ENCODE measurements at places on chromosomes 1 and 21.

DNA sequence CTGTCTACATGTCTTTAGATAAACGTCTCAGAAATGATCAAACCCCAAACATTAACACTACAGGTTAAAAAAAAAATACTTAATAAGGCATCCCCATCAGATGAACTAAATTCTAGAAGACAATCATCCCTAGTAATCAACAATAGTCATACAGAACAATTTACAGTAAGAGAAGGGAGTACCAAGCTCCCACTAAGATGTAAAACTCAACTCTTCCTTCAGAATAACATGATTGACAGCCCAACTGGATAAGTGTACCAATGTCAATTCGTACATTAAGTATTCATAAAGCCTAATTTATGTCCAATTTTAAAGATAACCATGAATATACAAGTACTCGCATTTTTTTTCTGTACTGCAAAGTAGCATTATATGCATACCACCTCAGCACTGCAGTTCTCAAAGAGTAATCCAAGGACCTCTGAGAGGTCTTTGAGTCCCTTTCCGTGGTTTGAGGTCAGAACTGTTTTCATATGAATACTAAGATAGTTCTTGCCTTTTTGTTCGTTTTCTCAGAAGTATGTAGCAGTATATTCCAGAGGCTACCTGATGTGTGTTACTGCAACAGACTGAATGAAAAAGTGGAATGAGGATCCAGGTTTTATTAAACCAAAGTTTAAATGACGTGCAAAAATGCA, 6.6 kb downstream of the SCAF4 start:
- no peak for DNase-seq

DNA sequence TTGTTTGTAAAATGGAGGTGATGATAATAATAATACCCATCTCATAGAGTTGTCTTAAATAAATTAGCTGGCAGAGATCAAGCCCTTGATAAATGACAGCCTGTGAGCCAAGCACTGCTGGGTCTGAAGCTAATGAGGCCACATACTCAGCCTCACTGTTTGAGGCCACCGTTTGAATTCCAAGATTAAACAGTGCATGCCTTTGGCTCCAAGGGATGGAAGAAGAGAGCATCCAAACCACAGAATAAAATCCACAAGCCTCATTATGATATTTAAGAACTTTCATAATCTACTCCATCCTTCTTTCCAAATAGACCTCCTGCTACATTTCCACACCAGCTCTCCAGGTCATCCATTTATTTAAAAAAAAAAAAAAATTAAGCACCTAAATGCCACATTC, 29.0 kb downstream of the TGFBR3 start:
- no peak for DNase-seq

DNA sequence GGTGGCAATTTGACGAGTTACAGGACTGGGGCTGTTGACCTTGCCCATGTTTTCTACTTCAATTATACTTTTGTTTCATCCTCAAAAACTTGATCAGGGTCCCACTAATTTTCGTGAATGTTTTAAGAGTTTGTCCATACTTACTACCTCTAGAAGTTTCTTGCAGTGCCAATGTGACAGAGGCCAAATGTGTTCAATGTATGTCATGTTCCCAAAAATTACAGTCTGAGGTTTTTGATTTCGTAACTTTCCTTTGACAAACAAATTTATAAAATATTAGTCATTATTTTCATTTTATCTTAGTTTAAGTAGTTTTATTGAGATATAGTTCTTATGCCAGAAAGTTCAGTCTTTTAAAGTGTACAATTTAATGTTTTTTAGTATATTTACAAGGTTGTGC, 15.3 kb downstream of the VPS13D start:
- no peak for DNase-seq

GRCh38 chr1:178885869-178886268, 15.0 kb upstream of the ANGPTL1 start:
- no peak for DNase-seq

DNA sequence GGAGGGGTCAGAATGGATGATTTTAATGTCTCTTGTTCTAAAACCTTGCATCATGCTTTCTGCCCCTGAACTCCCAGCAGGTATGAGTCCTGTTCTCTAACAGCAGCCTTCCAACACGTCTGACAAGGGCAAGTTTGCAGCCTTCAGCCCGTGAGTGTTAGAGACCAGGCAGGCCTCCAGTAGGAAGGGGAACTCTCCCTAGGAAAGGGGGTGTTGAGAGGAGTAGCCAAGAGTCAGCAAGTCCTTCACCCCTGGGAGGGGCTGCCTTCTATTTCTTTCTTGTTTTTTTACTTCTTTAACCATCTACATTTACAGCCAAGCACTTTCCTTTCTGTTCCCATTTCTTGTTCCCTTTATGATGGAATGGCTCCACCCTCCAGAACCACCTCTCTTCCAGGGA, 14.2 kb downstream of the BATF3 start:
- no peak for DNase-seq

GRCh38 chr1:218809625-218810024, 364.1 kb upstream of the LYPLAL1 start:
- DNase-seq, result no peak

DNA sequence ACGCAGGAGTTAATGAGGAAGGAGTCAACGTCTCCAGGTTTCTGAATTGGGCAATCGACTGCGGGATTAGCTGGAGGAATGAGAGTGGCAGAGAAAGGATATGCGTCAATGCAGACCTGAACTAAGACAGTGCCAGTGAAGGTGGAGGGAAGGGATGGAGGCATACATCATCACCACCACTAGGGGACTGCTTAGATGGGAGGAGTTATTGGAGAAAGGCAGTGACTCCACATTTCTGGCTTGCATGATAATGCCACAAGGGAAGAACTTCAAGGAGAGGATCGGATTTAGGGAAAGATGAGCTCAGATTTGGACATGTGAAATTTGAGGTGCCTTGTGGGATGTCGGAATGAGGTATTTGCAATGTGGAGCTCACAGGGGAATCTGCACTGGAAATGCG, 17.5 kb downstream of the VASH2 start:
- DNase-seq, result no peak

- DNase-seq, result no peak
Measured at GRCh38 chr1:170727963-170728362, 64.0 kb downstream of the PRRX1 start.

- no peak for DNase-seq
Measured at GRCh38 chr1:223087291-223088255, 55.5 kb downstream of the TLR5 start.

GRCh38 chr1:210366767-210367166, 38.1 kb downstream of the HHAT start:
- no peak for DNase-seq
